ENCODE measurements at places on chromosomes 2 and 18.

GRCh38 chr2:218060118-218060517, 8.9 kb upstream of the RUFY4 start:
- no peak for DNase-seq

DNA sequence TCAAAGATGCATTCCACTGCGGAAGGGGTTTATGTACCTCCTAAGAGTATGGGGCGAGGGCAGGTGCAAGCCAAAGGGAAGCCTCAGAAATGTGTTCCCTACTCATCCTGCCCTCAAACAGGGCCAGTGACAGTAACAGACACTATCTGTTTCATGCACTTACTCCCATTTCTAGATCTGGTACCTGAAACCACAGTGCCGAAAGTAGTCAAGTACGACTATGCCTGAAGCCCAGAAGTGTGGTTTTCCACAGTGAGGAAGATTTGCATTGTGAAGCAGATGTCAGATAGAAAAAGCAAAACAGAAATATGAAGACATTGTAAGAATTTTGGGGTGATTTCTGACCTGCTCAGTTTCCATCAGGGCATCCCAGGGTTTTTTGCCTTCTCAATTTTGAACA, 748.7 kb downstream of the RNF144A start:
- DNase-seq: no peak

DNA sequence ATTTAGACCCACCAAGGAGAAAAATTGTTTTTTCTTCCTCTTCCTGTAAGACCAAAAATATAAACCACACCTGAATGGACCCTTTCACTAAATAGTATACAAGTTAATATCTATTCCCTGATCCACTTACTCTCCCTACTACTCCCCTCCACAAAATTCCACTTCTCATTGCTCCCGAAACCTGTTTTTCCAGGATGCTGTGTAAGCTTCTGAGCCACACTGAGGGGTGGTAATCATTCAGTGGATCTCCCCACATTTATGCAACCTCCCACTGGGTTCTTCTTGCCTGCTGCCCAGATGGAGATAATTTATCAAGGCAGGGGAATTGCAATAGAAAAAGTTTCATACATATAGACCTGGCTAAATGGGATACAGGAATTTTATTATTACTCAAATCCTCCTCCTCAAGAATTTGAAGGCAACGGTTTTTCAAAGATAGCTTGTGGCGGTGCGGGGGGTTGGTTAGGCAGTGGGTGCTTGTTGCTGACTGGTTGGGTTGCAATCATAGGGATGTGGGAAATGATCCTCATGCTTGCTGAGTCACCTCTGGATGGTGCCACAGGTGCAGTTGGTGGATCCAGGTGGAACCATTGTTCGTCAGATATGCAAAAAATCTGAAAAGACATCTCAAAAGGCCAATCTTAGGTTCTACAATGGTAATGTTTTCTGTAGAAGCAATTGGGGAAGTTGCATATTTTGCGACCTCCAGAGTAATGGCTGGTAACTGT, 970.3 kb downstream of the CNTNAP5 start:
- DNase-seq: no peak

GRCh38 chr2:138829326-138829919, 49.2 kb upstream of the NXPH2 start:
- DNase-seq: no peak

DNA sequence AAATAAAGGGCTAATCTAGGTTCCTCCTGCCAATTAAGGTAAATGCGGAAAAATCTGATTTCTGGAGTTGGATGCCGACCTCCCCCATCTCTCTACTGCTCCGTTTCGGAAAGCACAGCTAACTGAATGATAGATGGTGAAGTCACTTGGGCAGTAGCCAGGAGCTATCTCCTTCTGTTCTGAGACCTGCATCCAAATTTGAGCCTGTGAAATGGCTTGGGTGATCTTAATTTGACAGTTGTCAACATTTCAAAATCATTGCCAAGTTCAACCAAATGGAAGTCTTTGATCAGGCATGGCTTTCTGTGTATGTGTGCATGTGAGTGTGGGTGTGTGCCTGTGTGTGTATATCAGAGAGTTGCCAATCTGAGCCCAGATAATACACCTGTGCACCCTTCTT, 217.2 kb downstream of the ZNF516 start:
- no peak for DNase-seq

GRCh38 chr2:219285373-219285735, 6.2 kb downstream of the DNAJB2 start:
- no peak for DNase-seq

- DNase-seq: no peak
These were observed 347.4 kb downstream of the PARD3B start for GRCh38 chr2:204892506-204893255.

DNA sequence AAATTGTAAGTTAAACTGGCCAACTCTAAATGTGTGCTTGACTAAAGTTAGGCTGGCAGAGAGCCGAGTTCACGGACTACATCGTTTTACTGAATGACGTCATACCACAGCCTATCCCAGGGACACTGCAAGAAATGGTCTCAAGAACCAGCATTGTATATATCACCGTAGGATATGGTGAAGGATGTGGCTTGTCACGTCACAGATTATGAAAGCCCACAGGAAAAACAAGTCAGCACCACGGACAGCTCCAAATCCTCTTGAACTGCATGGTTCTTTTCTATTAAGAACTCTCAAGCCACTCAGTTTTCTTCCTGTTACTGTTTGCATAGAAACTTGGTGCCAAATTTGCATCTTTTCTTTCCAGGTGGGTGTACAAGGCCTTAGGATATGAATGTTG, 85.1 kb upstream of the ACAA2 start:
- DNase-seq: peak; percentile 25

- DNase-seq: no peak
These were observed 139.8 kb downstream of the PIK3C3 start for GRCh38 chr18:42094875-42095274.

GRCh38 chr2:67851016-67851415, 211.8 kb downstream of the C1D start:
- no peak for DNase-seq

- no peak for DNase-seq
These were observed 106.3 kb downstream of the GPR39 start for GRCh38 chr2:132522901-132523300.

- DNase-seq: no peak
These were observed 49.7 kb downstream of the PXDN start for GRCh38 chr2:1694371-1695271.

GRCh38 chr2:160993654-160994061, 166.6 kb upstream of the TANK start:
- DNase-seq: no peak

- DNase-seq: no peak
These were observed 48.4 kb downstream of the PLEKHB2 start for GRCh38 chr2:131153529-131153928.

DNA sequence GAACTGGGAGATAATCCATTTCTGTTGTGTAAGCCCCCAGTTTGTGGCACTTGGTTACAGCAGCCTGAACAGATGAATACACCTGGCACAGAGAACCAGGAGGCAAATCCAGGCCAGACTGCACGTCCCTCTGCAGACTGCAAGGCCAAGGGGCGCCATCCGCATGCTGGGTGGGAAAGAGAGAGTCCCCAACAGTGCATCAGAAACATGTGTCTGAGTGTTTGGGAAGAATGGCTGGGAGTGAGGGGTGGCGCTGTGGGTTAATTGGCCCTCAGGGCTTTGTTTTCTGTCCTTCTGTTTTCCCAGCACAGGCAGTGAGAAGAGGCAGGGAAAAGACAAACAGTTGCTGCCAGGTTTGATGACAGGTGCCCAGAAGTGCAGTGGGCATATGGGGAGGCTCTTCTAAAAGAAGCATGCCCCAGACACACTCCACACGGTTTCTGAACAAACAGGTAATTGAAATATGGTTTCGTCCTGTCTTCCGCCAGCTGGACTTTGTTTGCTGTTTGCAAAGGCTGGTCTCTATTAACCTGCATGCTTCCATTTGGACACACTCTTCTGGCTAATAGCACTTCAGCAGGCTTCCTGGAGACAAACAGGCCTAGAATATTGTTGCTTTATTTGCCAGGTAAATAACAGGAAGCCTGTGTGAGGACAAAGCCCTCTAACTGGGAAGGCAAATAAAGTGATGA, 43.4 kb upstream of the SEC11C start:
- no peak for DNase-seq

DNA sequence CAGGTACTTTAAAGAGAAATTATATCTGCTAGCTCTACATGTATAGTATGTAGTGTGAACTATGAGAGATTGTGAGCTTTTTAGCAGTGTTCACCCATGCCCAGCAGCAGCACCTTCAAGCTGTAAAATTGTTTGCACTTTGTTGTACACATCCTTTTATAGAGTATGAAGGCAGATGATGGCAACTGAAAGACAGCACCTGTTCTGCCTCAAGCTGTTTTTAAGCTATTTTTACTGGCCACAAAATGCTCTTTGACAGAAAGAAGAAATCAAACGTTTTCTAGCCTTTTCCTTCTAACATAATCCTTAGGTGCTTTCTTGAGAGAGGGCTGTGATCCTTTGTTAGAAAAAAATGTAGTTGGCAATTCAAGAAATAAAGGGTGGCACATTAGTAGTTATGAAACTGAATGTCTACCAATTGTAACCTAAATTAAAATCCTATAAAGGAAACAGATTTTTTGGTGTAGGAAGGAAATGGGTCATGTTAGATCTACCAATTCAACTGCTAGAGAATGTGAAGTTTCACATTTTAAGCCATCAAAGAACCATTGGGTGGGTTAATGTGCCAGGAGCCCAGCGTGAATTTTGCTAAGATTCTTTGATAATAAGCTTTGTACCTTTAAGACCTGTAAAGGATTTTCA, 59.5 kb downstream of the R3HDM1 start:
- no peak for DNase-seq

DNA sequence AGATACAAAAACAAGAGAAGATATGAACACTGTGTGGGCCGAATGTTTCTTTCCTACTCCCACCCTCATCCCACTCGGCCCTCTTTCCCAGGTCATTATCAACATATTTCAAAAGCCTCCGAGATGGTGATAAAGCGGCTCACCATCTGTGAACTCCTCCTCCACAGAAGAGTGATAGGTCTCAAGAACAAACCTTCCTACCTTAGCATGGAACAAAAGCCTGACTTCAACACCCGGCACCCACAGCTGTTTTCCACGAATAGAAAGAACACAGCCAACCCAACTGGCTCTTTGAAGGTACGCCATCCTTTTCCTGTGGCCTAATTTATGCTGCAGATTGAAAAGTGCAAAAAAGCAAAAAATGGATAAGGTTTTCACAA, 28.8 kb downstream of the BCL2 start:
- no peak for DNase-seq

DNA sequence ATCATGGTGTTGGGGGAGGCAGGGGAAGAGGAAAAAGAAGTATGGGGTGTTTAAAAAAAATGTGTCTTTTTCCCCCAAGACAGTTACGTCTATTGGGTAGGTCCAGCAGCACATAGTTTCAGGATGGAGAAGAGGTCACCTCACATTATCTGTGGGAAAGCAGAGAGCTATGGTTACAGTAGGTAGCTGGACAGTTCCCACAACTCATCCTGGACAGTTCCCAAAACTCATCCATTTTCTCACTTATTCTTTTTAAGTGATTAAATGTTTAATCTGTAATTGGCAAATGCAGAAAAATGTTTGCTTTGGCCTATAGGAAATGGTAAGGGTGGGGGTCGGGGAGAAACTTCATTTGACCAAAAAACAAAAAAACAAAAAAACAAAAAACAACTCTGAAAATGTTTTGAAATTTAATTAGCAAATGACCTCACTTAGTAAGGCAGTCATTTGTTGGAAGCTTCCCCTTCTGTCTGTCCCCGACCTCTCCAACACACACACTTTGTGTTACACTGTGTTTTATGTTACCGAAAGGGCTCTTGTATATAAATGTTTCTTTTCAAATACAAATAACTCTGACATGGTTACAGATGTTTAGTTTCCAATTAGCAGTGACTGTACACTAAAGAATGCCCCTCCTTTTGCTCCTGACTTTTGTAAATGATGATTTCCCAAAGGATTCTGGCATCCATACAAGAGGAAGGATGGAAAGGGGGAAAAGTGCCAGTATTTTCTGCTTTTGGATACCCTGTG, 173.3 kb upstream of the ZFP36L2 start:
- DNase-seq: no peak

GRCh38 chr2:160700021-160700814, 206.6 kb upstream of the RBMS1 start:
- no peak for DNase-seq

DNA sequence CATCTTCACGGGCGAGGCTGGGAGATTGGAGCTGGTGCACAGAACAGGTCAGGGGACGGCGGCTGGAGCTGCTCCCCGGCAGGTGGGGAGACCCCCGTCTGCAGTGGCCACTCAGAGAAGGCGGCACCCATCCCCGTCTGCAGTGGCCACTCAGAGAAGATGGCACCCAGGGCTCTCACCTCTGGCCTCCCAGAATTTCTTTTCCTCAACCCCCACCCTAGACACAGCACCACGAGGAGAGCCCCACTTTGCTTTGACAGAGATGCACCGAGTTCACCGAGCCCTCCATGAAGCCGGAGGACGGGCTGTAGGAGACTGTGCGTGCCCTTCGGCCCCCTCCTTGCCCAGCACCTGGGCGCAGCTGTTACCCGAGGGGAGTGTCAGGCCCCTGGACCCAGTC, 201.6 kb upstream of the SALL3 start:
- no peak for DNase-seq

GRCh38 chr2:236959876-236960275, 125.8 kb upstream of the COPS8 start:
- no peak for DNase-seq

Measured in activated T-cell treated with anti-CD3 and anti-CD28 coated beads for 48 hours (primary cell).